Right cardiac atrium (tissue), 5 donors: ENCODE measurements at places on chromosomes 1 and 21. TPM values are rescaled to one million over a fixed set of nuclear protein-coding genes. Genes with fewer than 3 reads are reported as not detected.

The RGS16 gene
- total RNA-seq: 0.47 TPM

The ORC1 gene
- 0.29 TPM for total RNA-seq

The CFHR2 gene
- not detected for total RNA-seq

The PTAFR gene
- total RNA-seq: 3.4 TPM

The KPRP gene
- not detected for total RNA-seq

The OPTC gene
- total RNA-seq: not detected

The CA14 gene
- 18.0 TPM for total RNA-seq

The NADK gene
- total RNA-seq: 42.8 TPM

The ILDR2 gene
- total RNA-seq: 3.4 TPM

The TCEA3 gene
- 57.6 TPM for total RNA-seq

The FNBP1L gene
- 18.3 TPM for total RNA-seq

The KMO gene
- total RNA-seq: 1.5 TPM

The KLHDC9 gene
- 3.8 TPM for total RNA-seq

The EVA1B gene
- total RNA-seq: 12.8 TPM

GRCh38 chr1:221084681-221085080 is 205.4 kb downstream of the HLX start:
- no peak for DNase-seq

GRCh38 chr1:108591466-108591865 is 31.6 kb downstream of the EEIG2 start:
- DNase-seq: peak; percentile 57

DNA sequence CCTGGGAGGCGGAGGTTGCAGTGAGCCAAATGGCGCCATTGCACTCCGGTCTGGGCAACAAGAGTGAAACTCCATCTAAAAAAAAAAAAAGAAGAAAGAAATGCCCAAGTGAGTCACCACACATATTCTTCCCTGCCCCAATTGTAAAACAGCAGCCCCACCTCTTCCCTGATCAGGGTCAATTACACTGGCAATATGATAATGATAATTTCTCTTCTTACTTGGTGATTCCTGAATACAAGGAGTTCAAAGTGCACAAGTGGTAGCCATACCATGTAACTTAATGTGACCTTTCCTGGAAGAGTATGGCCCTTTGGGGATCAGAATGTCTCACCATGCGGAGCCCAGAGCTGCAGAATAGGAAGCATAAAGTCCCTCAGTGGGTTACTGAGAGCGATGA is 11.8 kb upstream of the CGN start:
- no peak for DNase-seq

GRCh38 chr1:152699746-152700145 is 1.6 kb downstream of the LCE2A start:
- DNase-seq: no peak

DNA sequence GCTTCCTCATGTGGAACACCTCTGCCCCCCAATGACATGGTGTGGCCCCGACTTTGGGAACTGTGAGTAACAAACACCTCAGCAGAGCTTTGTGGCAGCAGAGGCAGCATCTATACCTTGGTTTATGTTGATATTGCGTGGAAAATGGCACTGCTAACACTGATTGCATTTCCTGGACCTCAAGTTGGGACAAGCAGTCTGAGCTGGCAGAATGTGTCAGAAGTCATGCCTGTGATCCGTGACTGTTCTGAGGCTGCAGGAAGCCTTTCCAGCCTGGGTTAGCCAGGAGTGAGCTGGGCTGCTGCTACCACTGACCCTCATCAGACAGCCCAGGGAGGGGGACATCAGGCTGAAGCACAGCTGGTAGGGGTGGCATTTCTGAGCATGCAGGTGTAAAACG is 268.5 kb downstream of the KCNJ6 start:
- no peak for DNase-seq

DNA sequence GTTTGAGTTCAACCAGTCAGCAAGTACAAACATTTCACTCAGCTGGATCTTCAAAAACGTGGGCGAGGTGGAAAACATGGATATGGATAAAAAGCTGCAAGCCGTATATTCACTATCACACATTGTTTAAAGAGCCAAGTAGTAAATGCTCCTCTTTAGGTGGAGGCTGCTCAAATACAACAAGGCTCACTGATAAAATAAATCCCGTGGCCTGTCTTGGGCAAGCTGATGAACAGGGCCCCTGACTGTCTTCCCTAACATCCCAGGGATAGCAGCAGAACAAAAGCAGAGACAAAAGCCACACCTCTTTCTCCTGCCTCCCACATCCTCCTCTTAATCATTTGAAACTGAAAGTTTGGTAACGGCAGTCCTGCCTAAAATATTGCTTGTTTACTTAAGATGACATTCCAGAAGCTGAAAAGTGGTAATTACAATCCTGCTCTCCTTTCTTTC is 357.7 kb downstream of the TTLL7 start:
- no peak for DNase-seq

- DNase-seq: no peak
These were observed 601.6 kb upstream of the USP24 start for GRCh38 chr1:55816456-55817426.

- no peak for DNase-seq
These were observed 487.6 kb downstream of the DPYD start for GRCh38 chr1:97433094-97433823.

DNA sequence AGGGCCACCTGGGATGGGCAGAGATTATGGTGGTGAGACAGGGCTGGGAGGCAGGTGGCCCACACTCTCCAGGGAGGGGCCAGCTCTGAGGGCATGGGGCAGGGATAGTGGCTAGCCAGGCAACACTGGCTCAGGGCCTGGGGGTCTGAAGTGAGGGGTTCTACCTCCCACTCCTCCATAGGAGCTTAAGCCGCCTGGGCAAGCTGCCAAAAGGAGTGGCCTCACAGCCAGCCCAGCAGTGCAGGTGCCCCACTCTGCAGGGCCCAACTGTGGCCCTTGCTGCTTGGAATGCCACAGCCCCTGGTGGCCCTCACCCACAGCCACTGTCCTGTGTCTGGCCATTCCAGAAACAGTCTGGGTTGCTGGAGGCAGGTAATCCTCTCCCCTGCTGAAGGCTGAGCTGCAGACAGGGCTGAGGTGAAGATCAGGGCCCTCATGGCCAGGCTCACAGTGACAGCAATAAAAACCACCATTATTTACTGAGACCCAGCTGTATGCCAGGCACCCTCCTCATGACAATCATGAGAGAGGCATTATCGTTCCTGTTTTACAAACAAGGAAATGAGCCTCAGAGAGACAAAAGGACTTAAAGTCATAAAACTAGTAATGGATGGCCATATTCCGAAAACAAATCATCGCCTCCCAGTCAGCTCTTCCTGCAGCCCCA is 31.0 kb downstream of the KIF21B start:
- DNase-seq: peak; percentile 50

DNA sequence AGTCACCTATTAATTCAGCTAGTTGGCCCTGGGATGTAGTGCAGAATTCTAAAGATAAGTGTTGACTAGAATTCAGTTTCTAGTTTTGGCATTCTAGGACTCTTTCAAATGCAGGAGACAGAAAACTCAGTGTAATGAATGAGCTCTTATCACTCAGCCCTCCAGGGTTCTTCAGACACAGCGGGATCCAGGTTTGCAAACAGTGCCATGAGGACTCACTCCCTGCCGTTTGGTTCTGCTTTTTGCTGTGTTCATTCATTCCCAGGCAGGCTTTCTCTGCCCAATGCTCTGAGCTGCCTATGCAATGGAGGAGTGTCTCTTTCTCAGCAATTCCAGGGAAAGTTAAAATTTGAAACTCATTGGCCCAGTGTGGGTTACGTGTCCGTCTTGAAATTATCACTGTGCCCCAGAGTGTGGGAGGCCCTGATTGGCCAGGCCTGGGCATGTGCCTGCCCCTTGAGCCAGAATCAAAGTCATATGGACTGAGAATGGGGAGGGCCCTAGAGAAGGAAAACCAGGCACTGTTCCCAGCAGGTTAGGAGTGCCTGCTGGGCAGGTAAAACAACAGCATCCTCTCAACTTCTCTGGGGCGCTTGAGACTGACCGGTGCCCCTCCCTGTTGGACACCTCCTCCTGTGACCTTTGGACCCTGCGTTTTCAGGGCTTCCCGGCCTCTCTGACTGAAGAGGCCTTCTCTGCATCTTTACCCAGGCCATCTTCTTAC is 43.4 kb downstream of the TMEM51 start:
- DNase-seq: no peak

DNA sequence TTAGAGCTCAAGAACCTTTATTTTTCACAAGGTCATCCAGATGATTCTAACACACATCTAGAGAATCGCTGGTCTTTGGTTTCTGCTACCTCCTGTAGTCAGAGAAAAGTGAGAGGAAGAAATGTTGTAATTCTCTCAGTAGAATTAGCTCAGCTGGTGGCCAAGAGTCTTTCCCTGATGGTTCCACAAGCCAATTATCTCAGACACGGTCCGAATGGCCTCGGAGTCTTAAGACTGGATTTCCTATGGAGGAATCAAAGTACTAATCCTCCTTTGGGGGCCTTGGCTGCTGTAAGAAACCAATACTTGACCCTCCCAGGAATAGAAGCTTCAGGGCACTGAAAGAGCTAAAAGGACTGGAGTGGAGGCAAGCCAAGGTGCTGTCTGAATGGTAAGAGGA is 1.8 kb downstream of the TMEM81 start:
- DNase-seq: no peak

- no peak for DNase-seq
These were observed 119.9 kb downstream of the ACBD6 start for GRCh38 chr1:180382326-180383115.

DNA sequence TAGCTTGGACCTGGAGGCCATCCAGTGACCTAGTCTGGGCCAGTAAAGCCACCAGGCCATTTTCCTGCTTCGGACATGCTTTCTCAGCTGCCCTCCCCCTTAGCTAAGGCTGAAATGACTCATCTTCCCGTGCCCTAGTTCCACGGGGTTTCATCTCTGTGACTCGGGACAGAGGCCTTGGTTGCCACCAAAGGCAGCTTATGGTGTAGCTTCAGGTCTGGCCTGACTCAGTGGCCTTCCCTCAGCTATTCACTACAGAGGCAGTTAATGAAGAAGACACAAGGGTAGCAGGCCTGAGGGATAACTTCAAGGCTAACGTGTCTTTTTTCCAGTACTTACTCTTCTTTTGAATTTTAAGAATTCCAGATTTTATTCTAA is 82.4 kb downstream of the PBX1 start:
- no peak for DNase-seq

GRCh38 chr1:14184454-14184853 is 414.0 kb upstream of the KAZN start:
- DNase-seq: no peak

DNA sequence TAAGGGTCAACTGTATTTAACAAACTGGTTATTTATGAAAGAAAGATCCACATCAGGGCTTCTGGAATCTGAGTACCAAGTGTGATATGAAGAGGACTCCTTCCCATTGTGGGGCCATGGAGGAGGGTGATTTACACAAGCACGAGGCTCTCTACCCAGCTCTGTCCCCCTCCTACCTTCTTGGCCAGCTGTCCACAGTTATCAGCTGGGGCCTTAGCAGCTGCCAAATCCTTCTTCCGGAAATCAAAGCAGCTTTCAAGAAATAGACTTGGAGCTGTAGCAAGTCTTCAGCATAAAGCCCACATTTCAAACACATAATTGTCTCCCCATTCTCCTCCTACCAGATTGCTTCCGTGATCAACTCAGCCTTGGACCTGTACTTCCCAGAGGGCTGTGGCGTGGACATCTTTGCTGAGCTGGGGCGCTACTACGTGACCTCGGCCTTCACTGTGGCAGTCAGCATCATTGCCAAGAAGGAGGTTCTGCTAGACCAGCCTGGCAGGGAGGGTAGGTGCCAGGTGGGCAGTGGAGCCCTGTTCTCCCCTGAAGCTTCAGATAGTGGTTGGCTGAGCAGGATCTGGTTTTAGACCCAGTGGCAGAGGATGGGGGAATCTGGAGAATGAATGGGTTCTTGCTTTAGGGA is 15.5 kb downstream of the AZIN2 start:
- no peak for DNase-seq

- no peak for DNase-seq
These were observed 870 bp downstream of the KRTAP10-8 start for GRCh38 chr21:44612669-44613229.

GRCh38 chr21:34548781-34549376 is 36.9 kb upstream of the KCNE1 start:
- DNase-seq: no peak

- DNase-seq: peak; percentile 45
These were observed 1.2 kb upstream of the TPRG1L start for GRCh38 chr1:3623441-3624199.

GRCh38 chr21:24336491-24336890 is 1270.8 kb downstream of the MRPL39 start:
- no peak for DNase-seq

- DNase-seq: no peak
These were observed 330.4 kb downstream of the KCNT2 start for GRCh38 chr1:196277860-196278259.

GRCh38 chr1:207335695-207336363 is 14.4 kb downstream of the CD55 start:
- no peak for DNase-seq

DNA sequence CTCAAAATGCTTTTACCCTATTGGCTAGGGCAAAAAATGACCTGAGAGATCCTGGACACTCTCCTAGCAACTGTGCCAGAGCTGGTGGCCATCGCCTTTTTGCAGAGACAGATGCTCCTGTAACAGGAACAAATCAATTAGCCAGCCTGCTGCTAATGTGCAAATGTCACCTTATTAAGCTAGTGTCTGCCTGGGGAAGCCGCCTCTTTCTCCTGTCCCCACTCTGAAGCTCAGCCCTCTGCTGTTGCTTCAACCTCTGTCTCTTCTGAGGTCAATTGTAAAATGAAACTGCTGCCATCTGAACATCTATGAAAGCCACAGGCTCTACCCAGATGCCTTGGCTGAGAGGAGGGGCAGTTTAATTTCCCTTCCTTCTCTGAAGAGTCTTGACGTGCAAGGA is 85.5 kb upstream of the CACNA1E start:
- DNase-seq: no peak

GRCh38 chr1:188240772-188241406 is 1412.1 kb downstream of the PLA2G4A start:
- no peak for DNase-seq

- no peak for DNase-seq
These were observed 14.0 kb downstream of the LPGAT1 start for GRCh38 chr1:211816586-211816985.

DNA sequence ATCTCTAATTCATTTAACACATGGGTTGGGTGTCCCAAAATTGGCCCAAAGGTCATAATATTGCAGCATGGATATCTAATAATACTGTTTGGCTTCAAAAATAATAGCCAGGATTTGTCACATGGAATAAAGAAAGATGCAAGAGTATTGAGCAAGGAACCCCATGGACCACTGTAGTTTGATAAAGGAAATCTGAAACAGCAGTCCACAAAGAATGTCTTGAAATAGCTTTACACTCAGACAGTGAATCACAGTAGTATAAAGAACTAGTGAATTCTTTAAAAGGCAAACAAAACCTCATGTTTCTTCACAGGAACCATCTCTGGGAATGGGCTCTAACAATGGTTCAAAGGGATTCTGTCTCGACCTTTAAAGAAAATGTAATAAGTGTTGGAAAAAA is 576.1 kb upstream of the ZRANB2 start:
- DNase-seq: no peak

GRCh38 chr1:63322114-63322943 is at the start of gene FOXD3:
TSS of gene FOXD3 (plus strand) at chr1:63322567. CDS start at chr1:63323059, 492 bp downstream.
- peak; percentile 83 for DNase-seq
